ENCODE measurements at places on chromosomes 7 and 10.

DNA sequence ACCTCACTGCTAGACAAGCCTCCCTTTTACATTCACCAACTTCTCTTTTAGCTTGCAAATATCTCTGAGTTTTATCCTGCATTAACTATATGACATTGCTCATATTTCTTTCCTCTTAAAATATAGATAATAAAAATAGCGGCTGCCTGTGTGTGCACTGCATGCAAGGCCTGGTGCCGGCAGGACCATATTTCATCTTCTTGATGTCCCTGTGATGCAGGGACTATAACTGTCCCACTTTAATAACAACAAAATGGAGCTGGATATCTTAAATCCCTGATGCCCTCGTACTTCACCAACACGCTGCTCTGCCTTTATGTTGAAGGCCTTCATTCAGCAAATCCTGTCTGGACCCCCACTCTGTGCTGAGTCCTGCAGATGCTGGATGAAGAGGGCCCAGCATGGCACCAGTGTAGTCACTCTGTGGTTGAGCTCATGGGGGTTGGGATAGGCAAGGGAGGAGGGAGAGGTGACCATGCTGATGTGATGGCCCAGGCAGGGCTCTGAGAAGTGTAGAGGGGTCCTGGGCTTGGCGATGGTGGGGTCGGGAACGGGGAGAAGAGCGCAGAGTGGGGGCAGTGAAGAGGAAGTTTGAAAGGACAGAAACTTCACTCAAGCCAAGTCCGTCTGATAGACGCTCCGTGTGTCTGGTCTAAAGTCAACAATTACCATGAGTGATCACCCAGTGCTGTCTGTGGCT lies 40.4 kb downstream of the C10orf90 start:
- DNase-seq: no peak

GRCh38 chr10:44416021-44416771 lies 31.3 kb upstream of the CXCL12 start:
- no peak for DNase-seq

DNA sequence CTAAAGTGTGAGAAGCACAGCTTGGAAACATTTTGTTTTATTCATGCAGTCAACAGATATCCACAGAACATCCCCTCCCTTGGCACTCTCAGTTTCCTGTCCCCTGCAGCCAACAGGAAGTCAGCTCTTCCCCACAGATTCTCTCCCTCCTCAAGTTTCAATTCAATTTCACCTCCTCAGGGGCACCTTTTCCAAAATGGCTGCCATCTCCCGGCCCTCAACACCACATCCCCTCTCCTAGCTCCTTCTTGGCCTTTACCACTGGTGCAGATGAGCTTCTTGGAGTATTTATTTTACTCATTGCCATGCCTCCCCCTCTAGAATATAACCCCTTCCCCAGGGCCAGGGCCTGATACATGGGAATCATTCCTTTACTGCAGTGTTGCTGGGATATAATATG lies 94.0 kb downstream of the WDR11 start:
- DNase-seq: no peak

DNA sequence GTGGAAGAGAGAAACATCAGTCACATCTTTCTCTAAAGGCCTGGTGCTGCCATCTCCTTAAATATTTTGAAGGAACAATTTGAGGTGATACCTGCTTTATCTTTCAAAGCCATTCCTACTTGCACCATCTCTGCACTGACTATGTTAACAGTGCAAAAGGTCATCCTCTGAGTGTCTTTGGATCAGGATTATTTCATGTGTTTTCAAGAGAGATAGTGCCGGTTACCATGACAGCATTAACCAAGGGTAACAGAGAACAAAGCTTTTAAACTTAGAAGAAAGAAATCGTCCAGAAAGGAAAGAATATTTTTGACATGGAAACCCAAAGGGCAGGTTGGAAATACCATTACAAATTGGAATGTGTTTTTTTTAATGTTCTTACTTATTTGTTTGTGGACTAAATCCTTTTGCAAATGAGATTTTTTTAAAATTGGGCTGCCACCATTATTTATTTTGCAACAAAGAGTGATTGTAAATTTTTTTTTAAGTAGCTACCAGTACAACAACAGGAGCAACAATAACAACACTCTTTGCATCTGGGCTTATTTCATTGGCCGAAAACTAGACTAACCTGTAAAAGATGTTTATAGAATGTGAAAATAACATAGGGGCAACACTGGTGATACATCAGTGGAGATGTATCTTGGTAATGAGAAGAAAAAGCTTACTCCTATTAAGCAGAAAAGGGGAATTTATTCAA lies 234.2 kb downstream of the CREB5 start:
- no peak for DNase-seq

- DNase-seq: no peak
Measured at GRCh38 chr10:51421853-51422252, 277.5 kb downstream of the CSTF2T start.

DNA sequence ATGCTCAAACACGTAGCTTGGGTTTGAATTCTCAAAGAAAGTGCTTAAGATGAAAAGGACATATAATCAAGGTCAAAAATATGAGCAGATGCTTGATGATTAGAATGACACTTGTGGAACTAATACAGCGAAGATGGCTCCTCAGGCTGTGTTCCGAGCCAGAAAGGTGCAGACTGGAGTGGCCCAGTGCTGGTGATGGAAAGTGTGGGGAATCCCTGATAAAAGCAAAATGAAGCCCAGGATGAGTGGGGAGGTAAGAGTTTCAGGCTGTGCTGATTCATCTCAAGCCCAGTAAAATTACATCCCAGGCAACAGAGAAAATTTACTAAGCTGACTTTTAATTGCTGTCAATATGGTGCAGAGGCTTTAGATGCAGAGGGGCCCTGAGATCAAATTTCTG lies 77.8 kb upstream of the IKZF1 start:
- DNase-seq: no peak

- DNase-seq: peak; percentile 38
Measured at GRCh38 chr7:101542527-101543241, 86.4 kb downstream of the MYL10 start.

DNA sequence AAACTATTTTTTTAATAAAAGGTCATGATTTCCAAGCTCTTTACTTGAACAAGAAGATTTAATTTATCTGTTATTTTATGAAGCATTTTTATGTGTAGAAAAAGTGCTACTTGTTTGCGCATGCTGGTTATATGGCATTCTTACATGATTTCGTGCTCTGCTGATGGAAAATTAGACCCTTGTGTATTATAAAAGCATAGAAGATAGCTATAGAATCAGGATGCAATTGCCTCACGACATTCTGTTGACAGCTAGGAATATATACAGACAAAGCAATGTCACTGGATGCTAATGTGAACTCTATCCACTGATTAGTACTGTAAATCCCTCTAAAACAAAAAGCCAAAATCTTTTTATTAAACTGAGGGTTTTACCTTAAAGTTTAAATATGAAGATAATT lies 255.9 kb downstream of the MDFIC start:
- no peak for DNase-seq

GRCh38 chr7:148894591-148894990 lies 10.5 kb upstream of the EZH2 start:
- no peak for DNase-seq

All from stimulated activated CD4-positive, alpha-beta T cell treated with anti-CD3 and anti-CD28 coated beads, Interleukin-1b, Interleukin-23, amount 100 ng/mL, for 1 hour (primary cell).